Dorsolateral prefrontal cortex (tissue), 122 donors: ENCODE measurements at places on chromosomes 12 and 14. TPM values are rescaled to one million over a fixed set of nuclear protein-coding genes. Genes with fewer than 3 reads are reported as not detected.

DNA sequence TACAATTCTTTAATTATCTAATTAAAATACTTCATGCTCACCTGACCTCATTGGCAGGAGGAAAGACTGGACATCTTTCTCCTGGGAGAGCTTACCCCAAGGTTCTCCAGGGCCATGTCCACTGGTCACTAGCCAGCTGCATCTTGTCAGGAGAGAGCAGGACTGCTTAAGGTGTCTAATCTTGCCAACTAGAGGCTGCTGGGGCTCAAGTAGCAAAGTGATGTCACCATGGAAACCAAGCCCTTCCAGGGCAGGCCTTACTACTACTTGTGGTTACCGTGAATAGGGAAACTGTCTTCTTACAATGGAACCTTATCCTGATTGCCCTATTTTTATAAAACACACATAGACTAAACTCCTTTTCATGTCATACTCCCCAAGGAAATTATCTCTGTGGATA lies 376.4 kb downstream of the SNAPC1 start:
- DNase-seq: no peak

GRCh38 chr14:82047777-82048470 lies 514.3 kb upstream of the SEL1L start:
- DNase-seq: no peak

- DNase-seq: no peak
These were observed 48.5 kb downstream of the BAZ2A start for GRCh38 chr12:56581418-56582145.

DNA sequence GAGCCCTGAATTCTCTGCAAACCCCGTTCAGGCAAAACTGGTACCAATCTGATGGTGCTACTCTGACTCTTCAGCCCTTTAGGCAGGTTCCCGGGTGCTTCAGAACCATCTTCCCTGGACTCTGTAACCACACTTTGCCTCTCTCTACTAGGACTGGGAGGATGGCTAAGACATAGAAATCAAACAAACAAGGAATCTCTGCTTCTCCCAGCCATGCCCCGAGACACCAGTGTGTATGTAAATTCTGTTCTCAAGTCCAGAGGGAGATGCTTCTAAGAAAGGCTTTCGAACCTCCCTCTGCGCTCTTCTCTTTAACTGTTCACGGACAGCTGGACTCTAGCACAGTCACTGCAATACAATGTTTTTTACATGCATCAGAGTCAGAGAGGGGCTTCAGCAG lies 1.9 kb upstream of the KCNK10 start:
- no peak for DNase-seq

GRCh38 chr14:88044444-88044758 lies 39.5 kb downstream of the GPR65 start:
- DNase-seq: no peak

- DNase-seq: no peak
These were observed 2.5 kb downstream of the AHNAK2 start for GRCh38 chr14:104975481-104976197.

MMP17 gene
- total RNA-seq: 94.2 TPM

GPR65 gene
- 0.44 TPM for total RNA-seq

CCDC177 gene
- 11.1 TPM for total RNA-seq

LRRC10 gene
- not detected for total RNA-seq

NGDN gene
- total RNA-seq: 38.4 TPM

LHX5 gene
- total RNA-seq: not detected
